ENCODE measurements at places on chromosomes 3 and 15. TPM values are rescaled to one million over a fixed set of nuclear protein-coding genes. Genes with fewer than 3 reads are reported as not detected.

GRCh38 chr3:56825567-56826438 is 24.1 kb upstream of the ARHGEF3 start:
- no peak for DNase-seq

GRCh38 chr3:23968463-23969184 is 23.5 kb downstream of the NR1D2 start:
- DNase-seq, result no peak

DNA sequence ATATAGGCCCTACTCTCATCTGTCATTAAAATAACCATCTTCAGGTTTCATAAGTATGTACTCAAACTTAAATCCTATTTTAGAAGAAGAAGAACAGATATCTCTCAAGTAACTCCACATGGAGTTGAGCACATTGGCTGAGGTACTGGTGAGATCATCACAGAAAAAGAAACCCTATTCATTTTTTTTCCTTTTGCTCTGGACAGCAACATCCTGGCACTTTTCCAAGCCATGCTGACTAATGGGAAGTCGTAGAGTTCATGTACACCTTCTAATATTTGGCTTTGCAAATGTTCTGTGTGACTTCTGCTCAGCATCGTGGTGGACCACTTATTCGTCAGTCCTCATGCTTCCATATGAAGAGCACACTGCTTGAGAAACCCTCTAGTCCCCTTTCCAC is 336.0 kb upstream of the KCNH8 start:
- DNase-seq, result no peak

DNA sequence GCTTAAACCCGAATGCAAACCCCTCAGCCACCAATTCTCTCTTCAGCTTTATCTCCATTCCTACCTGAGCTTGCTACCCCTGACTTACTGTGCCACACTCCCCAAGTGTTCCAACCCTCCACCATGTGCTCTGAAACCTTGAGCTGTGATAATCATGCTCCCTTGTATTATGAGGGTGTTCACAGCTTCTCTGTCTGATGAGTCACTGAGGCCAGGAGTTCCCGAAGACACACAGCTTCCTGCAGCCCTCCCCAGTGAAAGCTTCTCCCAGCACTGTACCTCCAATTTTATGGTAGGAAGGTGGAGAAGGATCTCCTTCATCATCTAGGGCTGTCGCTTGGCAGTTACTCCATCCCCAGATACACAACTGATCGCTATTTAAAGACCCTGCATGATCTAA is 24.9 kb downstream of the STAC start:
- no peak for DNase-seq

DNA sequence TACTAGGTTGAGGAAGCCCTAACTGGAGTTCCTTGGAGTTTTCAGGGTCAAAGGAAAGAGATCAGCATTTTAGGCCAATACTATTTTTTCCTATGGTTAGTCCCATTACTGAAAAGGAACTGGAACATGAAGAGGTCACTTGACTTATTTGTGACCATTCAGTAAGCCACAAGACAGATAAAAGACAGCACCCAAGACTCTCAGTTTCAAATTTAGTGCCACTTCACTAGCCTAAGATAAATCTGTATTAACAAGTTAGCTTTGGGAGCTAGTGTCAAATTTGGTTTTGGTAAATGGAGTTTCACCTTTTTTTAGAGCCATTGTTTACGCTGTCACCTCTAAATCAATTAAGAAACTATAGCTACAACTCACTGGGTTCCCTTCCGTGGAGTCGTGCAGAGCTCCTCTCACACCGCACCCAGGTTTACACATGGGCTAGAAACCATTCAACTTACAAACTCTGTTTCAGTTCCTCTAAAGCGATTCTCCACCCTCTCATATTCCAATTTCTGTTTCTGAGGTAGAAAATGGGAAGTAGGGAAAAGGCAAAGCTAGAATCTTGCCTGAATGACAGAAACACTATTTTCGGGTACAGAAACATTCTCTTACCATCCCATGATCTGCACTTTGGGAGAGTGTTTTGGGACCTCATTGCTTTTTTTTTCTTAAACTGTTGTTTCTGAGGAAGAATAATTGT is 14.4 kb downstream of the CCDC32 start:
- no peak for DNase-seq

DNA sequence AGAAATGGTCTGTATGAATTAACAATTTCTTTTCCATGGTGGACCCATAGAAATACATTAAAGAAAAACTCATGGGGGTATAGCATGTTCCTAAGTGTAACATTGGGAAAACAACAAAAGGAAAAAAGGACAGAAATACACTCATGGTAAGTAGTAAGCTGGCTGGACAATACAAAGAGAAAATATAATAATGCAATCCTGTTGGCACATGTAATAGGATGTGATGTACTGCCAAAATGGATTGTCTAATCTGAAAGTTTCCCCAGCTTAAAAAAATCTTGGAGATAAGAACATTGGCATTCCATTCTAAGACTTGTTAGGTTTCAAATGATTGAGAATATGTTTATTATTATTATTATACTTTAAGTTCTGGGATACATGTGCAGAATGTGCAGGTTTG is 128.1 kb downstream of the MBNL1 start:
- no peak for DNase-seq

- DNase-seq, result no peak
These were observed 48.8 kb downstream of the EPHB3 start for GRCh38 chr3:184610245-184610871.

DNA sequence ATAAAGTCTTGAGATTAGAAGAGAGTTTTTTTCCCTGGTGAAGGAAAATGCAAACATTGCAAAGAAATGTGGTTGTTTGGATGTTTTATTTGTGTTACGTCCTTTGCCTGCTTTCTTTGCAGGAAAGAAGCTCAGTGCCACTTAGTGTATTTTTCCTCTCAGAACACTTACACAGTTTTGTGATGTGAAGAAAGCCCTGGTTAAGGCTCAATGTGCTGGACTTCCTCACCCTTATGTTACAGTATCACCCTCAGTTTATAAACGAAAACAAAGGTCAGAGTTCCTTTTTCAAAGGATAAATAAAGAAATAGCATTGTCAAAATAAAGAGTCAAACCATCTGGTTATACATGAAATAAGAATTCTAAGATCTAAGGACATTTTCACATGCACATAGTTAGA is 45.9 kb downstream of the RNF13 start:
- DNase-seq, result no peak

Gene LRRC2
- 0.04 TPM for total RNA-seq

GRCh38 chr3:146777941-146778340 is 172.8 kb upstream of the PLSCR5 start:
- no peak for DNase-seq

GRCh38 chr3:140176526-140176925 is 241.5 kb downstream of the CLSTN2 start:
- no peak for DNase-seq

DNA sequence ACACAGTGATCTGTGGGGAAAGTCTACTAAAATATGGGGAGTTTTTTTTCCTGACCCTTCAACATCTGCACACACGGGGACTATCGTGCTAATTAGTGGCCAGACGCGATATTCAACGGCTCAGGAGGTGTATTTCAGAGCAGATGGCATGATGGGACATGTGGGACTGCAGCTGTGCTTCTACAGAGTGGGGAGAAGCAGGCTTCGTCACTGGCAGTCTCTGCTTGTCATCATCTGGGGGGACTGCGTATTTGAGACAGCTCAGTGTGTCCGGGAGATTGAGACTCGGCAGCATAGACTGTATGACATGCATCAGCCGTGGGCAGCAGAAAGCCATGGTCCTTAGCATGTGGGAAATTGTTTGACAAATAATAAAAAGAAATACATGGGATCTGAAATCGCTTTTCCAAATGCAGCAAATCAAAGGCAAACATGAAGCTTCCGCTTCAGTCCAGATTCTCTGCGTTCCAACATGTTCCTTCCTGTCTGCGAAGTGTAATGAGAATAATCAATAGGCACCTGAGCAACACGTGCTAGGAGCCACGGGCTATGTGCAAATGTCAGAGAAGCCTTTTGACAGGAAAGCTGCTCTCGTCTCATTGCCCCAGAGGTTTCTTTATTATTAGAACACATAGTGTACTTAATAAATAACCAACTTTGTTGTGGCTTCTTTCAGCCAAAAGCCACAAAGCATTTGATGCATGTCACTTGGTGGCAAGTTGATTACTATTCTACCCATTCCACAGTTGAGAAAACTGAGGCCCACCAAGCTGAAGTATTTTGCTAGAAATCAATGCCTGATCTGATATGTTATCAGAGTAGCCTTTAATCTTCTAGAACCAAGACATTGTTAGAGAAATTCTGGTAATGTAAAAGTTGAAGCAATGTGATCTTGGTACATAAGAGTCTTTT is 276.3 kb downstream of the RYR3 start:
- no peak for DNase-seq

DNA sequence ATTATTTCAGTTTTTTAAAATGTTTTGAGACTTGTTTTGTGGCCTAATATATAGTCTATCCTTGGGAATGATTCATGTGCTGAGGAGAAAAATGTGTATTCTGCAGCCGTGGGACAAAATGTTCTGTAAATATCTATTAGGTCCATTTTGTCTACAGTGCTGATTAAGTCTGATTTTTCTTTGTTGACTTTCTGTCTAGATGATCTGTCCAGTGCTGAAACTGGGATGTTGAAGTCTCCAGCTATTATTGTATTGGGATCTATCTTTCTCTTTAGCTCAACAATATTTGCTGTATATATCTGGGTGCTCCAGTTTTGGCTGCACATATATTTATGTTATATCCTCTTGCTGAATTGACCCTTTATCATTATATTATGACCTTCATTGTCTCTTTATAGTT is 85.2 kb downstream of the UBE2E2 start:
- DNase-seq, result no peak

DNA sequence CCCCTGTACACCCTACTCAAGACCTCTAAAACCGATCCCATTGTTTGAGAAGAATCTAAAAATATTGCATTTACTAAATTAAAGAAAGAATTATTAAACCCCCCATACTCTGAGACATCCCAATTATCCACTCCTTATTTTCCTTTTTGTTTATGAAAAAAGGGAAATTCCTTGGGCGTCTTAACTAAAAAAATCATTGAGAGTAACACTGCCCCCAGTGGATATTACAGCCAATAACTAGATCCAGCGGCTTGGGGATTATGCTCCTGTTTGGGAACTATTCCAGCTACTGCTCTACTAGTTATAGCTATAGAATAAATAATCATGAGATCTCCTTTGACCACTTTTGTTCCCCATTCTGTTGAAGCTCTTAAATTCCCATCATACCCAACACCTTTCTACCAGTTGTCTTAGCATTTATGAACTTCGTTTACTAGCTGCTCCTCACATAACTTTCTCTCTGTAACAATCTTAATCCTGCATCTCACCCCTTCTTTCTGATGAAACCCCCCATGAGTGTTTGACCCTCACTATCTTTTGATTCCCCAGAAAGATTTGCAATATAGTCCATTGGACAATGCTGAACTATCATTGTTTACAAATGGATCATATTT is 12.7 kb upstream of the CFAP91 start:
- no peak for DNase-seq

DNA sequence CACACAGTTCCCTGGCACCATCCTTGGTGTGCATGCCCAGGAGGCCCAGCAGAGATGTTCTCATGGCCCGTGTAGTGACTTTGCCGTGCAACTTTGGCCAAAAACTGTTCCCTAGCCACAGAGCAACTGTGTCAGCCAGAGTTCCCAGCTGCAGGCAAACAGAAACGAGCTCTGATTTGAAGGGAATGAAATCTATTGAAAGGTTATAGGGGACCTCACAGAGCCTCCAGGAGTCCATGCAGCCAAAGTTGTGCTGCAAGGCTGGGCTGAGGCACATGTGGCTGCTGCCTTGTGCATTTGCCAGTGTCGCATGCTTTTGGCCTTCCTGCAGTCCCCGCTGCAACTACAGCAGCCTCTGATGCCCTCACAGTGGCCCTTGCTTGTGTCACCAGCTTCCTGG is 70.5 kb downstream of the PLXNA1 start:
- DNase-seq, result no peak

DNA sequence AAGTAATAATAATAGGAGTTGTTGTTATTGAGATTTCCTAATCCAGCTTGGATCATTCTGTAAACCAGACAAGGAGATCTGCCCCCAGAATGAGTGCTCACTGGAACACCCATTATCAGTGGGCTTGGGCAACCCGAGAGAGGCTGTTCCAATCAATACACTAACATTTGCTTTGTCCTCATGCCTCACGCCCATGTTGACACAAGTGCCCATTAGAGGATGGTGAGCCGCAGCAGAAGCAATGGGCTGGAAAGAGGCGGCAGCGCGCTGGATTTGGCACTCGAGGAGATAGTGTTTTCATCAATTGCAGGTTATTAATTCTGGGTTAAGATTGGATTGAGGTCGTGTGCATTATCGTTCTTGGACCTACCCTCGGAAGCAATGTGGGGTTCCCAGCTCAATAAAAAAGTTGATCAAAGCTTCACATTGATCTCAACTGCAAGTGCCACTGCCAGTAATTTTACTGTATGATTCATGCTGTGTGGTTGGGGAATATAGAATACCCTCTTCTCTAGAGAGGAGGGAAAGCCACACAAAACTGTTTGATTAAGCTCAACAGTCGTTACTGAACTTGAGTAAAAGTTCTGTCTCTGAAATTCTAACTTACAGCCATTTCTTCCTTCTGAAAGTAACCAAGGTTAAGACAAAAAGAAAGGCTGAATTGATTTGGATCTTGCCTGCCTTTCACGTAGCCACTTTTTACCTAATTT is 15.7 kb downstream of the LYZL4 start:
- DNase-seq, result no peak

GRCh38 chr15:100174159-100174903 is 167.4 kb downstream of the ADAMTS17 start:
- no peak for DNase-seq

GRCh38 chr15:98904544-98904943 is 103.0 kb downstream of the PGPEP1L start:
- no peak for DNase-seq

- no peak for DNase-seq
These were observed 229.0 kb downstream of the THSD4 start for GRCh38 chr15:71344316-71344715.

Gene SAMD7
- not detected for total RNA-seq

Gene GOLGA6D
- total RNA-seq, result not detected

GRCh38 chr3:29870136-29870535 is 589.3 kb downstream of the RBMS3 start:
- DNase-seq, result no peak

- DNase-seq, result no peak
These were observed 39.9 kb upstream of the KLHL25 start for GRCh38 chr15:85834651-85835050.

DNA sequence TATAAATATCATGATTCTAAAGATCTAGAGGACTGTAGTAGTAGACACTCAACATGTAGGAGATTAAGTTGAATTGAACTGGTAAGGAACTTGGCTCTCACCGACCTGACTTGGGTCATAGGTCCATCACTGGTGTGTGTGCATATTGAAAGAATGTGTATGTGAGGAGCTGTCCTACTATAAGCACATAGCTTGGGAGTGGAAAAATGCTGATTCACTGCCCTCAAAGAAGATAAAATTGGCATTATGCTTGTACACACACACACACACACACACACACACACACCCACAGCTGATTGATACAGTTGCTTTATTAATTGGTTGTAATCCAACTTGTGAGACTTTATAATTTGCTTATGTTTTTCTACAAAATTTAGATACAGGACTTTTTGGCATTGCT is 411.0 kb upstream of the NR2F2 start:
- no peak for DNase-seq

Data from CD8-positive, alpha-beta memory T cell (primary cell).